ENCODE measurements at places on chromosomes 4 and X.

- no peak for DNase-seq
Measured at GRCh38 chrX:150240643-150240970, 122.5 kb upstream of the MAMLD1 start.

- DNase-seq = no peak
Measured at GRCh38 chrX:150842198-150842685, 56.2 kb downstream of the CD99L2 start.

DNA sequence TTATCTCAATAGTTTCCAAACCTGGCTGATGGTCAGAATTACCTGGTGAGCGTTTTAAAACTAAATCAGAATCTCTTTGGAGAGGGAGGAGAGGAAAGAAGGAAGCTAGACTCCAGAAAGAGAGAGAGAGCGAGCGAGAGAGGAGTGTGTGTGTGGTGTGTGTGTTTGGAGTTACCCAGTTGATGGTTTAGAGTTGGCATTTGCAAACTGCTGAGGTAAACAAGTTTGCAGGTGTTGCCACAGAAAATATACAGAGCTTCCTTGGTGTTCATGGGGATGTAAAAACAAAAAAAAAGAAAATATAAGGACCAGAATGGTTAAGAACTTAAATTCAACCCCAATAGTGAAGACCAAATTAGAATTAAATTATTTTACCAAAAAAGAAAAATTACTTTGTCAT lies 26.4 kb upstream of the LAP3 start:
- DNase-seq = no peak

GRCh38 chr4:187467224-187467623 lies 528.3 kb upstream of the ZFP42 start:
- DNase-seq = no peak

GRCh38 chrX:119948381-119948780 lies 4.8 kb upstream of the NKAP start:
- no peak for DNase-seq

DNA sequence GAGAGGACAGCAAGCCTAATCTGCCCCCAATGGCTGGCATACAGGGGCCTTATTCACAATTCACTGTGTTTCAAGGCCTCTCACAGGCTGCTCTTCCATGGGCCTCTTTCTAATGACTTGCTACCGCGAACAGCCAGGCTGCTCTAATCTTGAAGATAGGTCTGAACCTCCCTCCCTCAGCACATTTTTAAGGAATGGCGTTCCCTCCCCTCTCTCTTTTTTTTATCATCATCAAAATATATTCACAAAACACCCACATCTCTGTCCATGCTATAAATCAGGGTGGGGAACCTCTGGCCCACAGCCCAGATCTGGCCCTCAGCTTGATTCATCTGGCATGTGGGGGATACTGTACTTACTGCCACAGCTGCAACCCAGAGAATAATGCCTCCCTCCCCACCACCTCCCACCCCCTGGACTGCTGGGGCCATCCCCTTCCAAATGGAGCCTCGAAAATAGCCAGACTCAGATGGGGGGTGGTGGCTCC lies 76.2 kb upstream of the PLAC1 start:
- DNase-seq = no peak

DNA sequence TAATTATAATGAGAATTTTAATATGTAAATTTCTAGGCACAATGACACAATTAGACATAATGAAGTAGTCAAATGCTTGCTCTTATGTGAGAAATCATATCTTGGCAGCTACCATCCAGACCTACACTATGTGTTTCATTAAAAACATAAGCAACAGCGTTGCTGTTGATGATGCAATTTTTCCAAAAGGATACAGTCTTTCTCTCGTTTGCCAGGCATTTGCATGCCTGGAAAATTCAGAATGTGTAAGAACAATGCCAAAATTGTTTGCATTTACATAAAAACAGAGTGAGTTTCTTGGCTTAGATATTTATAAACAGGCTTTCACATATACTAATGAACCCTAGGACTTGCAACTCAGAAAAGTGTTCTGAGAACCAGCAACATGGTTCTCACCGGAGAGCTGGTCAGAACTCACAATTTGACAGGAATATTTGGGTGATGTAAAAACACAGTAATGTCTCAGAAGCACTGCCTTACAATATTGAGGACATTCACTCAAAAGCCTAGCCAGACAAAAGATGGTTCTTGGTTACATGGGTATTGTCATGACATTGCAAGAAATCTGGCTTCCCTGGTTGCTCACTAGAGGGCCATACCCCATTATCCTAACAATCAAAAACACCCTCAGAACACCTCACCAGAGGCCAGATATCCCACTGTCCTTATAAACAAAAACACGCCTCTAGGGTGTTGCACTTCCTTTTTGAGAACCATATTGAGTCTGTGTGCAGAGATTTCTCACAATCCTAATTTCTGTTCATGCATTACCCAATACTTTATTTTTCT lies 1029.0 kb upstream of the AGA start:
- no peak for DNase-seq

- no peak for DNase-seq
Measured at GRCh38 chr4:73740353-73740778, at the start of gene CXCL8. CXCL8 (plus strand) TSS chr4:73740569; CDS start chr4:73740659, 90 bp downstream.

- DNase-seq = no peak
Measured at GRCh38 chr4:102114118-102114630, 231.1 kb downstream of the SLC39A8 start.

- no peak for DNase-seq
Measured at GRCh38 chr4:152927737-152928136, 8.4 kb upstream of the FHDC1 start.

DNA sequence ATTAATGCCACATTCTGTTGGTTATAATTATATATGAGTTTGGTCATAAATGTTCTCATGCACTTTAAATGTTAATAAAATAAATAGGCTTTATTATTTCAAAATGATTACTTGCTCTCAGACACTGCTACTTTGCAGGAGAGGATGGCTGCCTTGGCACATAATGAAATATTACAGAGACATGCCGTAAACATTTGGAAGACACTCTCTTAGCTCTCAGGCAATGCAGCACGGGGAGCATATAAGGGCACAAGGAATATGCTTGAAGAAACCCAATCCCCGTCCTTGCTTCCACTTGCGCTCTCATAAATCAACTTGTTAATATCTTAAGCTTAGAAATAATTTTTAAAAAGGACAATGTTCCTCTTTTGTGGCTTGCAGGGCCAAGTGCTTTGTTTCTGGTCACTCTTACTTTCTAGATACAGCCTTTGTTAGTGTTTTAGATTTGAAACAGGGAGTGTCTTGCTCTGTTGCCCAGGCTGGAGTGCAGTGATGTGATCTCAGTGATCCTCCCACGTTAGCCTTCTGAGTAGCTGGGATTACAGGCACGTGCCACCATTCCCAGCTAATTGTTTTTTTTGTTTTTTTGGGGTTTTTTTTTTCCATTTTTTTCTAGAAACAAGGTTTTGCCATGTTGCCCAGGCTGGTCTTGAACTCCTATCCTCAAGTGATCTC lies 445.0 kb downstream of the SPRY1 start:
- DNase-seq = no peak

DNA sequence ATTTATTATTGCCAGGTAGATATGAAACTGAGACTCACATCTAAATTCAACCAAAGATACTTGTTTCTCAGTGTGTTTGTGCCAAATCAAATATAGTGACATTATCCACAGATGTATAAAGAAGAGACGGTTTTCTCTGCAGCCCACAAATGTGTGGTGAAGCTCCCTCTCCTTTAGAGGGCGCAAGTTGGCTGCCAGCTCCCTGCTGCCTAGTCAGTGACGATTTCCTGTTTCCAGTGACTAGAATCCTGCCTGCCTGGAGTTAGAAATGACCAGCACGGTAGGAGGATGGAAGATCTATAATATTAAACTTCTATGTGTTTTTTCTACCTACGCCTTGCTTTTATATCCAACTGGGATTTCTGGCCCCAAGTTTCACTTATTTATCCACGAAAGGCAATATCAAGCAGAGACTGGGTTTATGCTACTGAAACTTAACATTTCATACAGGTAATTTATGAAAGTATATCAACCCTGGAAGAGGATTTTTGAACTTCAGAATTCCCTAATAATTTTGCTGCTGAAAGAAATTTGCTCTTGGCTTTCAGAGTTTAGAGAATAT lies 1793.7 kb upstream of the TENM3 start:
- no peak for DNase-seq

DNA sequence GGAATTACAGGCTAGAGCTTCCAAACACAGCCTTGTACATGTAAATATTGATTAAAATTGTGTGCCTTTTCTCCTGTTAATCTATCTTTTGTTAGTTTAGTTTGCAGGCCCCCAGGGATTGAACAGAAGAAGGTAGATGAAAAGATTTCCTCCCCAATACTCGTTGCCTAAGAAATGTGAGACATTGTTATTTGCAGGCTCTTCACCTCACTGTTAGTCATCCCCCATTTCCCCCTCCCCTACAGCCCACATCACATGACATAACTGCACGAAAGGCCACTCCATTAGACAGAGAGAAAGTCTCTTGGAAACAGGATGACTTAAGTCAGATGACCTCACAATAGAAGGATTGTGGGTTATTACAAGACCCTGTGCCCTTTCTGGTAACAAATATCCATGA lies 13.3 kb upstream of the MID1 start:
- no peak for DNase-seq

DNA sequence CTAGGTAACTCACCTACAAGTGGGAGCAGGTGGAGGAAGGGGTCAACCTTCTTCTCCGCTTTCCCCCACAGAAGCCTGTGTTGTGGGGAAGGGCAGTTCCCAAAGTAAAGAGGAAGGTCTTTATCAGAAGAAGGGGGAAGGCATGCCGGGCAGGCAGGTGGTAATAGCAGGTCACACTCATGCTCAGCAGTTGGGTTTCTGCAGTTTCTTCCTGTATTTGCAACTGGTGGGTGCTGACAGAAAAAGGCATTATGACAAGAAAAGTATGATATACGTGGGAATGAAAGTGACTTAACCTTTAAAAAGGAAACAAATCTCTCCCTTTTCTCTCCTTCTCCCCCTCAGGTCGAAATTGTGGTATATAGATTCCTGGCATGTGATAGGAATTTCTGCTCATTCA lies 3.7 kb downstream of the MTMR1 start:
- no peak for DNase-seq

DNA sequence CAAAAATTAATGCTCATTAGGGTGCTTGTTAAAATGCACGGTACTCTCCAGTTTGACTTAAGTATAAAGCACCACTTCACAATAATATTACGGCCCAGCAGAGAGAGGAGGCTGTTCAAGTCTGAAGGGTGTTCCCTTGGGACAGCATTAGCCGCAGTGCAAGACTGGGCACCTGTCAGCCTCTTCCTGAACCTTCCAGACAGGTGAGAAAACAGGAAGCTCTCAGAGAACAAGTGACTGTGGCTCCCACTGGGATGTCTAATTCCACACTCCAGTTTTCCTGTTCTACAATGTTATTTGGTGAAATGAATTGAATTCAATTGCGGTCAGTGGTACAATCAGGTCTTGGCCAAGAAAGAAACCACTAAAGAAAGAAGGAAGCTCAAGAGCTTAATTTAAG lies 414.4 kb downstream of the SMARCA1 start:
- DNase-seq = no peak

DNA sequence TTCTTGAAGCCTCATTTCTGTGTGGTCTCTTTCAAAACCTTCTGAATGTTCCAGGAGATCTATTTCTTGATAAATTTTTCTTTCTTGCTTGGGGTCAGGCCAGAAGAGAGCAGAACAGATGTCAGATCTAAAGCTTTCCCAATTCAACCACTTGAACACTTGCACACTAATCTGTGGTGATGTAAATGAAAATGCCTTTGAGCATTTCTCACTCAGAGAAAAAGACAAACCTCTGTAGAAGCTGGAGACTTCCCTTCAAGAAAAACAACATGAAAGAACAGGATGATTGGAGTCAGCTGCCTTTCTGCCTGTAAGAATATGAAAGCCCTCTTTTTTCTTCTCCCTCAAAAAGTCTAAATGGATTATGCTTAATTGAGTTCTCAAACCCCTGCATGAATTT lies 11.2 kb downstream of the IGFBP7 start:
- DNase-seq = no peak

GRCh38 chrX:155143959-155144548 lies 72.2 kb upstream of the VBP1 start:
- DNase-seq = no peak

DNA sequence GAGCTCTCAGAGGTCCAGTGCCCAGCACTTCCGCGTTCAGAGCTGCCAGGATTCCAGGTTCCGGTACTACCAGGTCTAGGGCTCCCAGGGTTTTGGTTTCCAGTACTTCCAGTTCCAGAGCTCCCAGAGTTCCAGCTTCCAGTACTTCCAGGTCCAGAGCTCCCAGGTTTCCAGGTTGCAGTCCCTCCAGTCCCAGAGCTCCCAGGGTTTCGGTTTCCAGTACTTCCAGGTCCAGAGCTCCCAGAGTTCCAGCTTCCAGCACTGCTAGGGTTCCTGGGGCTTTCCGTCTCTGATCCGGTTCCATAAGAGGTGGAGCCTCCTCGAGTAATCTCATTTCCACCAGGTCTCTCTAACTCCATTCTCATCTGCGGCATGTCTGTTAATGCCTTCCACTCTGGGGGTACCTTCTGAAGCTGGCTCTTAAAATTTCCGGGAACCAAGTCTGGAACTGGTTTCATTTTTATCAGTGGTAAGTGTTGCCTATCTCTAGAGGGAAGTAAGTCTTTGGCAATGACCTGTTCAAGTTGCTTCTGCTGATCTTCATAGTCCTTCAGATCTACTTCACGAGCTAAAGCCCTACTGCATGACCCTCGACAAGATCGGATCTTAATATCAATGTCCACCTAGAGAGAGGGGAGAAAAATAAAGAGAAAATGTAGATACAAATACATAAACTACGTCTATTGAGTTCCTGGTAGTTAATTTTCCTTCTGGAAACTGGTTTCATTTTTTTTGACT lies 4.1 kb downstream of the FGA start:
- DNase-seq = no peak

- no peak for DNase-seq
Measured at GRCh38 chrX:68086709-68087108, 346.6 kb downstream of the OPHN1 start.

DNA sequence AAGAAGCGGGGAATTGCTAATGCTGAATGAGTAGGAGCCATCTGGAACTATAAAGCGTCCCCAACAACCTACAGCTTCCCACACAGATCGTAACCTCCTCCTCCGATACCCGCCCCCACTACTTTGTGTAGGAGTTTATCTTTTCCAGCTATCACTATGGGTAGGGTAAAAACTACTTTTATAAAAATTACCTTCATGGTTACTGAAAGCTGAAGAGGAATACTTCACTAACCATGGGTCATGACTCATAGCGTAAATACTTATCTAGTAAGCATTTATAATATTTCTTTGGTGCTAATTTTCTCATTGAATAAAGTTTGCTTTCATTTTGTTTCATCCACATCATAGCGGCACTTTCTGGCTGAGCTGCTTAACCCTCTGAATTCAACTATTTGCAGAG lies 79.4 kb upstream of the TNIP3 start:
- DNase-seq = no peak

DNA sequence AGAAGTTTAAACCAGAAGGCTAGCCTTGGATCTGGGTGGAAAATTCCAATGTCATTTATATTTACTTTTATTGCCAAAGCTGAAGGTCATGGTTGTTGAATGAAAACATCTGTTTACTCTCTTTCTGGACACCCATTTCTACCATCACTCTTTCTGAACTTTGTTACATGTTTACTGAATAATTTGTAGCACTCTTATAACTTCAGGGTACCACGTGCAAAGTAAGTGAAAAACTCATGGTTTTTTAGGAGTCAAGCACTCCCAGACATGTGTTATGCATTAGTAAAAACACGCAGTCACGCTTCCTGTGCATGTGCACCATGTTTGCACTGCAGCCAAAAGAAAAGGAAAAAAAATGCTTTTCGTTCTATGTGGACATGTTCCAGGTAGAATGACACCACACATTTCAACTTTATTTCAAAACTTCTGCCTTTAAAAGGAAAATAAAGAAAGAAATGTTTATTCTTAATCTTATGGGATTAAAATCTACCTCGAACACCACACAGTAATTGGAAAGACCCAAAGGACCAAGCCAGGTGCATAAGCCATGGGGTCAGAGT lies 31.4 kb upstream of the ADH1C start:
- no peak for DNase-seq
